ENCODE measurements at places on chromosomes 16 and 17. TPM values are rescaled to one million over a fixed set of nuclear protein-coding genes. Genes with fewer than 3 reads are reported as not detected.

DNA sequence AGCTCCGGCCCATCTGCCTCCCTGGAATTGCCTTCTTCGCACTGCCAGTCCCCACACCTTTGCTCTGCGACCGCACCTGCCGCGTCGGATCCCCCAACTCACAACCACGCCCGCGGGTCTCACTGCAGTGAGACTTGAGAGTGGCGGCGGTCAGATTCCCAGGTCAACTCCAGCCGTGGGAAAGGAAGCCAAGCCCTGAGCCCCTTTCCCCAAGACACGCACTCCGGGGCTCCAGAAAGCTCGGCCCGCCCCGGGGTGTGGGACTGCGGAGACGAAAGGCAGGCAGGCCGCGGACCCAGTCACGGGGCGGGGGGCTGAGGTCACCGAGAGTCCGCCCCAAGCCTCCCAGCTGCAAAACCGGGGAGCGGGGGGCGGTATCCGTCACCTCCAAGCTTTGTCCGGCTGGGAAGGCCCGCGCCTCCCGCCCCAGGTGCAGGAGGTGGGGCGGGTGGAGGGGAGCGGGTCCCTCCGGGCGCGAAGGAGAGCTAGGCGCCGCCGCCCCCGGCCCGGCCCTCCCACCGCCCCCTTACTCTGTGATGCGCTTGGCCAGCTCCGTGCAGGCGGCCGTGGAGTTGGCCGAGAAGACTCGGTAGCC lies 615 bp downstream of the PRPSAP1 start:
- DNase-seq, result no peak

- no peak for DNase-seq
Observed at GRCh38 chr16:53045341-53046220, 7.1 kb downstream of the CHD9NB start.

DNA sequence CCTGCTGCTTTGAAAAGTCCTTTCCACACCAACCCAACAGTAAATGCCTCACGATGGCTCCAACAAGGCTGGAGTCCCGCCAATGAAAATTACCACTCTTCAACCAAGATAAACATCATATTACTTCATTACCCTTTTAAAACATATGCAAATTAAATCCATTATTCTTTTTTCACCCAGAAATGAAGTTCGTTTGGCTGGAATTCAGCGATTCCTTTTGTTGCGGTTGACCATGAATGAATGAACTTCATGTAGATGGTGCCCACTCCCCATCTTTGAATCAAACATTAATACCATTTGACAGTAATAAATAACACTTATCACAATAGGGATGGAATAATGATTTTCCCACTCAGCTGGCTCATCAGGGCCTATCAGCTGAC lies 211.5 kb upstream of the TOX3 start:
- no peak for DNase-seq

DNA sequence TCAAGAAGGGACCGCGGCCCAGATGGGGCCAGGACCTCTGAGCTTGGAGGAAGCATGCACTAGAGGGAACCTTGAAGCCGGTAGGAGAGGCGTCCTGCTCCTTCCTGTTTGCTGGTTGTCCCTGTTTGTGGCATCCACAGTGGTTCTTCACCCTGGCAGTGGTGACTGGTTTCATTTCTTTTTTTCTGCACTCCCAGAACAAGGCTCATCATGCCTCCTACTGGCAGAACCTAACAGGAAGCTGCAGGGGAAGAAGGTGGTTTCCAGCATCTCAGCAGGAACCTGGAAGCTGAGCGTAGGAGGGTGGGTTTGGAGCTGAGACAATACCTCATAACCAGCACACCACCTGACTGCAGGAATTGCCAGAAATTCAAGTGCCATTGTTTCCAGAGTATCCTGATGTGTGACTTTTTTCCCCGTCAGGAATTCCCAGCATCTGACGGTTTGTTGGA lies 5.8 kb downstream of the TMEM231 start:
- DNase-seq, result no peak

GRCh38 chr17:82330322-82331239 lies 3.0 kb downstream of the SECTM1 start:
- no peak for DNase-seq

DNA sequence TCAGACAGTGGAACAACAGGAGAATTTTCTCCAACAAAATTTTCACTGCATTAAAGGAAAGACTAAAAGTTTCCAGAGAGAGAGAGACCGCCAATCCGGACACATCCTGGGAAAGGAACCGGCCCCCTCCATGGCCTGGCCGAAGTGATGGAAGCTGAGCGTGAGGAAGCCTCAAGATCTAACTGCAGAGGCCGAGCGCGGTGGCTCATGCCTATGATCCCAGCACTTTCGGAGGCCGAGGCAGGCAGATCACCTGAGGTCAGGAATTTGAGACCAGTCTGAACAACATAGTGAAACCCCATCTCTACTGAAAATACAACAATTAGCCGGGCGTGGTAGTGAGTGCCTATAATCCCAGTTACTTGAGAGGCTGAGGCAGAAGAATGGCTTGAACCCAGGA lies 3.9 kb downstream of the CTRB2 start:
- DNase-seq, result no peak

GRCh38 chr17:29143894-29144293 lies 36.3 kb downstream of the MYO18A start:
- no peak for DNase-seq

GRCh38 chr17:18117533-18117932 lies 9.0 kb downstream of the MYO15A start:
- DNase-seq, result no peak

DNA sequence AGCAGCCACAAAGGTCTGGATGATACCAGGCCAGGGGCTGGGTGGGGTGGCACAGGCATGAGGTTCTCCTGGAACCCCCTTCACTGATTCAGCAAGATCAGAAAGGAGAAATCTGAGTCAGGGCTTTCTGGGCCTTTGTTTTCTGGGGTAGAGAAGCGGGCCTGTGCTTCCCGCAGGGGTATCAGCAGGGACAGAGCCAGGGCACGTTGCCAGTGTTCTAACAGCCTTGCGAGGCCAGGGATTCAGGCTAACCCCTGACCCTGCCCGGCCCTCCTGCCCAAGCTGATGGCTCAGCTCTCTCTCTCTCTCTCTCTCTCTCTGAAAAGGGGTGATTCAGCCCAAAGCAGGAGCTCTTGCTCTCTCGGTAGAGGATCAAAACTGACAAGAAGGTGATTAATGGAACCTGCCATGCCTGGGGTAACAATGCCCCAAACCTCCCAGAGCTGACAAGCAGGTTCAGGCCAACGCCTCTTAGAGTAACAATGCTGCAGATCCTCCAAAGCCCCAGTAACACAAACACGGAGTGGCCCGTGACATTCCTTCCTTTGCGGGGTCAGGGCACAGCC lies 2.0 kb upstream of the KRT13 start:
- DNase-seq, result no peak

- no peak for DNase-seq
Observed at GRCh38 chr17:75720656-75721462, at the start of gene ITGB4. Gene ITGB4, plus strand, starts transcription at chr17:75721459. Its CDS starts 3,245 bp downstream, at chr17:75724704.

GRCh38 chr16:27500801-27501200 lies 48.9 kb downstream of the GTF3C1 start:
- DNase-seq, result no peak

DNA sequence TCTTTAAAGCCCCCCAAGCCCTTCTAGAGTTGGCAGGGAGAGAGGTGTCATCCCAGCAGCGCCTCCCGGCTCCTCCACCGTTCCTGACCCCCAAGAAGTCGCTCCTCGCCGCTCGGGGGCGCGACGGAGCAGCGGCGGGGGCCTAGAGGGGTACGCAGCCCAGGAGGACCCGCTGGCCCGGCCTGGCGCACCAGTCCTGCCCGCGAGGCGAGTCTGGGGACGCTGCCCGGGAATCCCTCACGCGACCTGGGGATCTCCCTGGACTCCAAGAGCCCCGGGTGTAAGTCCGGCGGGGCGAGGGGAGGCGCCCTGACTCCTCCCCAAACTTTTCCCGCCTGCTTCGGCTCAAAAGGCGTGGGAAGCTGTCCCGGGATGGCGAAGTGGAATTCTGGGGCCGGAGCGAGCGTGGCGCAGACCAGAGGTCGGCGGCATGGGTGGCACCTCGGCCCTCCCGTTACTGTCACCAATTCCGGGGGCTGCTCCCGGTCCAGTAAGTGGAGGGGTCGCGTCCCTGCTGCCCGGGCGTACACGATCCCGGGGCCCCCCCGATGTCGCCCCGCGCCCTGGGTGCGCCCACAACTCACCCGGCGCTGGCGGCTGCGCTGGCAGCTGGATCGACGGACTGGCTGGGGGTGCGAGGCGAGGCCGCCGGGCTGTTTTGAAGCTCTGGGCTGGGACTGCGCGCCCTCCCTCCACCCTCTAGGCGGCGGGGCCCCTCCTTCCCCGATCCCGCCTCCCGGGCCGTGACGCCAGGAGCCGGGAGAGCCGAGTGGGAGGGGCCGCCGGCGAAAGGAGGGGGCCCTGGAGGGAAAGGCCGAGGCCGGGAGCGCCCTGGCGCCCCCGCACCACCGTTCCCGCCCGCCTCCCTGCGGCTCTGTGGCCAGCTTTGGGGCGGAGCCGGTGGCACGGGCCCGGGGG lies at the start of gene EMP2:
EMP2 (minus strand) TSS at position 634 of the 918 bp plus-strand sequence. CDS start 32,981 bp downstream, outside the sequence.
- peak; percentile 74 for DNase-seq

DNA sequence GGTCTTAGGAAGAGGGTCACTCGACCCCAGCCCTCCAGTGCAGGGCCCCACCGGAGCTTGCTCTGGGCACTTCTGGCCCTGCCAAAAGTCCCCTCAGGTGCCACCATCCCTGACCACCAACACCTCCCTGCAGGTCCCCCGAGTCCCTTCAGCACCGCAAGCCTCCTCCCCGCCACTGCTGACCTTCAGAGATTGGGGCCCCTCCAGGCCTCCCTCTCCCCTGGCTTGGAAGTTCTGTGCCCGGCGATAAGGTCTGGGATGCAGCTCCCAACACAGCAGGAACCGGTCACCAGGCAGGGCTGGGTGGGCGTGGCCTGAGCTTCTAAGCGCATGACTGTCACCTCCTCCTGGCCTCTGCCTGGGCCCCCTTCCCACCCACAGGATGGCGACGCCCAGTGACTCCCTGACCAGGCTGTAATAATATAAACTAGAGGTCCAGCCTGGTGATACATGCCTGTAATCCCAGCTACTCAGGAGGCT lies 11.2 kb downstream of the PIEZO1 start:
- peak; percentile 84 for DNase-seq

- DNase-seq, result no peak
Observed at GRCh38 chr17:44758414-44759085, at the start of gene ADAM11. Gene ADAM11, plus strand, starts transcription at chr17:44758988. Its CDS starts 212 bp downstream, at chr17:44759200.

DNA sequence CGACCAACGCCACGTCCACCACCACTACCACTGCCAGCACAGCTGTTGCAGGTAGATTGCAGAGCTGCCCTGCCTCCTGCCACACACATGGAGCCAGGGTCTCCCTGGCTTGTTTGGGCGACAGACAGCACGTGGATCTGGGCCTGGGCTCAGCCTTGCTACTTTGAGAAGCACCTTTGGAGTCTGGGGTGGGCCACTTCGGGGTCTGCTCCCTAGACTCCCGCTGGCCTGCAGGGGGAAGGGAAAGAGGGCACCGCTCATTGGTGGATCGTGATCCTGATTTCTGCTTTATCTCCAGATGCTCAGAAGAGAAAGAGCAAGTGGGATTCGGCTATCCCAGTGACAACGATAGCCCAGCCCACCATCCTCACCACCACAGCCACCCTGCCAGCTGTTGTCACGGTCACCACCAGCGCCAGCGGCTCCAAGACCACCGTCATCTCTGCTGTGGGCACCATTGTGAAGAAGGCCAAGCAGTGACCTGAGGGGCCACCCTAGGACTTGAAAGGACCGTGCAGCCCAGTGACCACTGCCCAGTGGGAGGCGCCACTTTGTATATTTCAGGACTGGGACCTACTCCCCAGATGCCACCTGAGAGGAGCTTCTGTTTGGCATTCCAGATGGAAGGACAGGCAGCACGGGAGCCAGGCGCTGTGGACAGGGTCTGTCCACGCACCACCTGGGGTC lies 15.1 kb upstream of the ITGB4 start:
- no peak for DNase-seq

DNA sequence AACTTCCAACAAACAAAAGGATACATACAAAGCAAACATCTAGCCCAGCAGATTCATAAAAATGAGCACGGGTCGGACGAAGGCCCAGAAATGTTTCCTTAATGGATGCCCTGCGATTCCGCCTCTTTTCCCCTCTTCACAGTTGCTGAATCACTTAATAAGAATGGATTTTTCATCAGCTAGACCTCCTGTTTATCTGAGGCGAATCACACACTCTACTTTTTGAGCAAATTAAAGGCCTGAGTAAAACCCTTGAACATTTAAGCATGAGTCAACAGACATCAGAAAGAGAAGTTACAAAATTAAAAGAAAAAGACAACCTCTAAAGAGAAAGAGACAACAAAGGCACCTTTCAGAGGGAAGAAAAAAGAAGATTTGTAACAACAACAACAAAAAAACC lies 44.7 kb downstream of the HS3ST3A1 start:
- DNase-seq, result no peak

DNA sequence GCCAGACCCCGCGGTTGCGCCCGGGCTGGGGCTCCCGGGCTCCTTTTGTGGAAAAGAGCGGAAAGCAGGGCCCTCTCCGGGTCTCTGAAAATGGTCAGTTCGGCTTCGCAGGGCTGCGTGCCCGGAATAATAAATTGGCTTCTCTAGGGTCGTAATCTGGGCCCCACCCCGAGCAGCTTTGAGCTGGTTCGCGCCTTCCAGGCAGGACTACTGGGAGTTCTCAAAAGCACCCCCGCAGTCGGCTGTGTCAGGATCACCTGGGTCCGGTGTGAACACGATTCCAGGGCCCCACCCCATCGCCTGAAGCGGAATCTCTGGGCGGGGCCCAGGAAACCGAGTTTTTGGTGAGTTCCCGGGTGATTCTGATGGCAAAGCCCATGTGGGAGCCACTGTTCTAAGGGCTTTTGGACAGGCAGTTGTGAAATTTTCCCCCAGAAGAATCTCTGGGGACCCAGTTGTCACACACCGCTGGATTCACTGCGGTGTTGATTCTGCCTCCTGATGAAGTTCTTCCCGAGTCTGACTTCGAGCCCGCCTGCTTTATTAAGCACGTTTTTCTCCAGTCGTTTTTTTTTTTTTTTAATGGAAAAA lies 77.0 kb downstream of the MRC2 start:
- DNase-seq, result peak; percentile 74

DNA sequence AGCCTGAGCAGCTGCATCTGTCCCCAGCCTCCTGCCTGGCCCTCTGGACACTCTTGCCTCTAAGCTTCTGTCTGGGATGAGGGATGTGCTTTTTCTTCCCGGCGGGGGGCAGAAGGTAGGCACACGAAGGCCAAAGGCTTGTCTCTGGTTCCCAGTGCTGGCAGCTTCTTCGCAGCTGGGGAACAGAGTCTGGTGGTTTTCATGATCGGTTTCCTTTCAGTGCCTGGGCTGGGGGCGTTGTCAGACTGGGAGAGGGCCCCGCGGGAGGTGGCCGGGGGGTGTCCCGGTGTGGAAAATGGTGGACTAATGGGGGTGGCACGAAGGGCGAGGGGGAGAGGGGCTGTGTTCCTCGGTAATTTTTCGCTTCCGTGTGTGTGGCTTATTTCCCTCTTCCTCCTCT lies 988 bp downstream of the RAP1GAP2 start:
- no peak for DNase-seq

- no peak for DNase-seq
Observed at GRCh38 chr17:41178341-41178740, 320 bp upstream of the KRTAP4-2 start.

- DNase-seq, result peak; percentile 48
Observed at GRCh38 chr17:29401258-29401657, 11.1 kb downstream of the TAOK1 start.

The HAS3 gene
- 0.28 TPM for total RNA-seq

The IL32 gene
- total RNA-seq, result 56.0 TPM

The CRYBA1 gene
- total RNA-seq, result not detected

The OR3A2 gene
- not detected for total RNA-seq

The CBFA2T3 gene
- total RNA-seq, result 2.6 TPM

The PLCG2 gene
- total RNA-seq, result 13.4 TPM

The ACLY gene
- 42.2 TPM for total RNA-seq

The DYNLRB2 gene
- total RNA-seq, result not detected

The ZNF319 gene
- 5.1 TPM for total RNA-seq

Measured in right atrium auricular region (tissue), 2 donors.